ENCODE measurements at places on chromosomes 4 and X.
A peak's percentile ranks its signal among the peaks of the same experiment; 100 is the strongest.

DNA sequence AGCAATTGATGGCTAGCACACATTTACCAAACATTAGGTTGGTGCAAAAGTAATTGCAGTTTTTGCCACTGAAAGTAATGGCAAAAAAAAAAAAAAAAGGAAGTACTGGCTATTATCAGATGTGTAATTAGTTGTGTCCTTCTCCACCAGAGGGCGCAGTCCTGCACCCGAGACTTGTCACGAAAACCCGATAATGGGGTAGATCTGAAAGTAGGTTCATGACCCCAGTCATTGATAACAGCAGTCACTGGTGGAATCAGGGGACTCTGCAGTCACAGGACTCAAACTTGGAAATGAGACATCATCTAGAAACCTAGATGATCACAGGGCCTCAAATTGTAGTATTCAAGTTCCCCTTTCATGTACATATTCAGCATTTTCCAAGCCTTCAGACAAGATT is 13.1 kb upstream of the ACOT9 start:
- no peak for DNase-seq

- no peak for DNase-seq
These were observed 230.7 kb downstream of the DCLK2 start for GRCh38 chr4:150308824-150309472.

GRCh38 chrX:135531813-135532212 is 11.4 kb downstream of the INTS6L start:
- DNase-seq: no peak

DNA sequence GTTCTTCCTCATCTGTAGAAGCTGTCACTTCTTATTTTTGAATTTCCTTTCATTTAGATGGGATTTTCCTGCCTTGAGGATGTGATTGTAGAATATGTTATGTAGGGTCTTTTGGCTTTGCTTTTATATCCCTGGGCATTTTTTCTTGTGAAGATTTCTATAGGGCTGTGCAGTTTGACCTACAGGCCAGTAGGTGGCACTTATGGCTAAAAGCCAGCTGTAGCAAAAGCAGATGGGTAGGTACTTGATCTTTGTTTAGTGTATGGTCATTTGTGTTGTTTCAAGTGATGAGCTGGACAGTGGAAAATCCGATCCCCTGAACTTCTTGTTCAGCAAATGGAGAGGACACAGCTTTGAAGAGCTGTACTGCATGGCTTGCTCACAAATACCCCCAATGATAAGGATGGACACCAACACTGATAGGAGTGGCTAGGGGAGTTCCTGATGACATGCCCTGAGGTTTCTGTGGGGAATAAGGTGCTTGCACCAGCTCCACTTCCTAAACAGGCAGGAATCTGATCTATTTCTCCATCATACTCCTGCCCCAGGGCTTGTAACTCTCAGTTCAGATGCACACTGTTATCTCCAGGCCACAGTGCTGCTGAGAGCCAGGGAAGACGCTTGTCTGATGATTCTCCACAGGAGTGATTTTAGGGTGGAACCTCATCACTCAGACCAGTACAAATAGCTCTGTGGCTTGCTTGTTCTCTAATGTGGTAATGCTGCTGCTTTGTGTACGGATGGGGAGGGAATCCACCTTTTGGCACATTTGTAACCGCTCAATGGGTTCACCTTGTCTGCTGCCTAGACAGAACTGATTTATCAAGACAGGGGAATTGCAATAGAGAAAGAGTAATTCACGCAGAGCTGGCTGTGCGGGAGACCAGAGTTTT is 417.1 kb upstream of the MAGEB16 start:
- DNase-seq: no peak

GRCh38 chrX:18810416-18810815 is 103.0 kb downstream of the PPEF1 start:
- DNase-seq: no peak

DNA sequence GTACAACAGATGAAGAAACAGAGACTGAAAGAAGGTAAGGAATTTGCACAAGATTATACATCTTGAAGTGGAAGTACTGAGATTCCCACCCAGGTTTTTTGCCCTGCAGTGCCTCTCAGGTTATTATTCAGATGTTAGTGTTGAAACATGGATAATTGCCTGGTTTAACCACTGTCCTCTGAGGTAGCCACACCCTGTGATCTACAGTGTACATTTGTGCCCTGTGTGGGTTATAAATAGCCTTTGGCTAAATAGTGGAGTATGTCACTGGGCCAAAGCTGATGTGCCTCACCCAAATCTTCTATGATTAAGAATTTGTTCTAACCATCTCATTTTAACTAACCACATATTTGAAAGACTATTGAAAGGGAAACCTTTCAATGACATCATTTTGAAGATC is 5.4 kb upstream of the ASB5 start:
- DNase-seq: no peak

GRCh38 chr4:170102426-170102825 is 12.7 kb upstream of the AADAT start:
- no peak for DNase-seq

DNA sequence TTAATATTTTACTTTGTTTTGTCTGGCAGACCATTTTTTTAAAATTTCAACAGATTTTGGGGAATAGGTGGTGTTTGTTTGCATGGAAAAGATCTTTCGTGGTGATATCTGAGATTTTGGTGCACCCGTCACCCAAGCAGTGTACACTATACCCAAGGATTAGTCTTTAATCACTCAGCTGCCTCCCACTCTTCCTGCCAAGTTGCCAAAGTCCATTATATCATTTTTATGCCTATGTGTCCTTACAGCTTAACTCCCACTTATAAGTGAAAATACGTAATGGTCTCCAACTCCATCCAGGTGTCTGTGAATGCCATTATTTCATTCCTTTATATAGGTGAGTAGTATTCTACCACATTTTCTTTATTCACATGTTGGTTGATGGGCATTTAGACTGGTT is 281.7 kb upstream of the GK2 start:
- DNase-seq: no peak

GRCh38 chr4:81883530-81884450 is 412.1 kb upstream of the RASGEF1B start:
- no peak for DNase-seq

DNA sequence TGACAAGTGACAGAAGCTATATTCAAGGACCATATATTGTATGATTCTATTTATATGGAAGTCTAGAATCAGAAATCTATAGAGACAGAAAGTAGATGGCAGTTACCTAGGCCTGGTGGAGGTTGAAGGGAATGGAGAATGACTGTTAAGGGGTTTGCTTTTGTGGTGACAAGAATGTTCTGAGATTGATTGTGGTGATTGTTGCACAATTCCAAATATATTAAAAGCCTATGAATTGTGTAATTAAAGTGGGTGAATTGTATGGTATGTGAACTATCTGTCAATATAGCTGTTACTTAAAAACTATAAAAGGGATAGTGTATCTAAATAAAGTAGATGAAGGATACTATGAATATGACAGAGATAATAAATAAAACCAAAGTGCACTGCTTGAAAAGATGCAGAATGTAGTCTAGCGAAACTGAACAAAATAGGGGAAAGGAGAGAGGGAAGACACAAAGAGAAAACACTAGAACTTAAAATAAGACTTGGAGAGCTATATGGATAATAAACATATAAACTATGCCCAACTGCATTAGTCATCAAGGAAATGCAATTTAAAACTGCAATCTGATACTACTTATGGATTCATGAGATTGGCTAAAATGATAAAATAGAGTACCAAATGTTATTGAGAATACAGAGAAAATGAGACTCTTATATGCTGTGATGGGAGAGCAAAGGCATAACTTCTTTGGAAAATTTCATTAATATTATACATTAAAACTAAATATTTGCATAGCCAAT is 82.1 kb upstream of the BANK1 start:
- no peak for DNase-seq

GRCh38 chr4:100786481-100786880 is 268.7 kb upstream of the EMCN start:
- DNase-seq: no peak

GRCh38 chr4:31071508-31072486 is 351.6 kb downstream of the PCDH7 start:
- DNase-seq: no peak

GRCh38 chr4:40908297-40908696 is 158.5 kb downstream of the NSUN7 start:
- DNase-seq: no peak

DNA sequence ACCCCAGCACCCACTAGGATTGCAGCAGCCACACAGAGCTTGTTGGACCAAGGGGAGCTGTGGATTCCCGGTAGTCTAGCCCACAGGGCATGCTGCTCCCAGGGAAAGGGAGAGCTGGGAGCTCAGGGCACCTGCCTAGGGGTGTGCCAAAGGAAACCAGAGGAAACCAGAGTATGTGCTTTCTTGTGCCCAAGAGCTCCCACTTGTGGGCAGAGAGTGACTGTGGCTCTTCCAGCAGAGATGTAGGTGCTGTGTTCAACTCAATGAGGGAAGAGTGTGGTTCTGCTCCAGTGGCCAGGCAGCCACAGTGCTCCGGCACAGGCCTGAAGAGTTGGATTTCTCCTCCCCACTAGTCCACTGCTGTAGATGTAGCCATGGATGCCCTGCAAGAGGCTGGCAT is 1050.0 kb upstream of the INTU start:
- no peak for DNase-seq

GRCh38 chrX:40694802-40695201 is 40.5 kb downstream of the MED14 start:
- DNase-seq: no peak

- DNase-seq: no peak
These were observed 10.3 kb downstream of the USP46 start for GRCh38 chr4:52648836-52649235.

- no peak for DNase-seq
These were observed 2045.7 kb upstream of the TENM3 start for GRCh38 chr4:180197471-180197870.

GRCh38 chrX:150508451-150509367 is 59.7 kb upstream of the MTM1 start:
- no peak for DNase-seq

DNA sequence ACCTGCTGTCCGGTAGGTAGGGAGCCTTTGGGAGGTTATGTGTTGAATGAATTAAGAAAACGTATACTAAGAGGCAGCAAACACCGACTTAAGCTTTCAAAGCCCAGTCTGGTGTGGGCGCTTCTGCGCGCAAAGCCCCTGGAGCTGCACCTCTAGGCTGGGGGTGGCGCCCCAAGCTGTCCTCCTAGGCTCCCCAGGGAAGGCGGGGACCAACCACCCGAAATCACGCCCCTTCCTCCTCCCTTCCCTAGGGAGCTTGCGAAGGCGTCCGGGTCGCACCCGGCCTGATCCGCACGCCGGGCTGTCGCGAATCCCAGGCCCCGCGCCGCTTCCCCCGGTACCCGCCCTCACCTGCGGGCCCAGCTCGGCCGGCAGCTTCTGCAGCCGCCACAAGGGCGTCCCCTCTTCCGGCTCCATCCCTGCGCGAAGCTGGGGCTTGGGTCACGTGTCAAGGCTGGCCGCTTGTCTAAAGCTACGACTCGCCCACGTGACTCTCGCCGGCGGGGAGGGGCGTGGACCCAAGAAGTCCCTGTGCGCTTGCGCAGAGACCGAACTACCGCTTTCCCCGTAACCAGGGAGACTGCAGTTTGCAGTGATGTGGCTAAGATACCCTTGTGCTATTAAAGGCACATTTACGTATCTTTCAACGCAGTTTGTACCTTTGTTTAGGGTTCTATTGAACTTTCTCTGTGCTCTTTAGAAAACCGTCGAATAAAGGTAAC is at the start of gene COMMD8:
TSS of gene COMMD8 (minus strand) at position 468 of the 722 bp plus-strand sequence. CDS start at position 417, 51 bp downstream.
- peak; percentile 92 for DNase-seq

DNA sequence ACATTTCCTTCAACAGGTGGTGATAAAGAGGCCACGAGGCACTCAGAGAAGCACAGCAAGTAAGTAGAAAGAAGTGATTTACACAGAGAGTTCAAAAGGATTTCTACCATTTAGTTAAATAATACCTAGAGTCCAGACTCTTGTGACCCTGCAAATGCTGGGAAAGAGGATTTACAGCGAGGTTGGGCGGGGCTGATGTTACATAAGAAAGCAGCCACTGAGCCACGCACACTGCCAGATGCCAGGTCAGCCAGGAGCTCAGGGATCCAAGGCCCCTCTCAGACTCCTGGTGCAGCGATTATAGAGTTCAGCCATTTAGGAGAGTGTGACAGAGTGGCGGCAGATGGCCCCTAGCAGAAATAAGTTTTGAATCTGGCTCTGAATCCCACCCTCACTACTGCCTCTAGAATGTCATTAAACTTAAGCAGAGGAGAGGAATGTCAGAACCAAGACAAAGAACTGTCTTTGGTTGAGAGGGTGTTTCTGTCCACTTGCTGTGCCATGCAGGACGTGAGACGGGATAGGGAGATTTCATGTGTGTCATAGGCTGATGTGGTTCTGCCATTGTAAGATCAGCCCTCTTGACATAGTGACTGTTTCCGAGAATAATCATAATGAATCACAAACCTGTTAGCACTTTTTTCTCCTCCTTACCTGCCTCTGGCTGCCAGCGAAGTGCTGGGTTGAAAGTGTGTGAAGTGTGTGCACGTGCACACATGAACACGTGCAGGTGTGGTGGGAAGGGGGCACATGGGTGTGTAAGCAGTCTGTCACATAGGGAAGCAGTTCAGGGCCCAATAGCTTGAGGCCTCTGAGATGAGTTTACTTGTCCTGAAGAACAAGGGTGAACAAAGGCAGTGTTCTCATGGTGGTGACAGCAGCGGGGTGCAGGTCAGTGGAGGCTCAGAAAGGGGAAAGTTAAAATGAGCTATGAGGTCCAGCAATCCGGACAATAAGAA is 50.1 kb downstream of the MFAP3L start:
- DNase-seq: no peak

DNA sequence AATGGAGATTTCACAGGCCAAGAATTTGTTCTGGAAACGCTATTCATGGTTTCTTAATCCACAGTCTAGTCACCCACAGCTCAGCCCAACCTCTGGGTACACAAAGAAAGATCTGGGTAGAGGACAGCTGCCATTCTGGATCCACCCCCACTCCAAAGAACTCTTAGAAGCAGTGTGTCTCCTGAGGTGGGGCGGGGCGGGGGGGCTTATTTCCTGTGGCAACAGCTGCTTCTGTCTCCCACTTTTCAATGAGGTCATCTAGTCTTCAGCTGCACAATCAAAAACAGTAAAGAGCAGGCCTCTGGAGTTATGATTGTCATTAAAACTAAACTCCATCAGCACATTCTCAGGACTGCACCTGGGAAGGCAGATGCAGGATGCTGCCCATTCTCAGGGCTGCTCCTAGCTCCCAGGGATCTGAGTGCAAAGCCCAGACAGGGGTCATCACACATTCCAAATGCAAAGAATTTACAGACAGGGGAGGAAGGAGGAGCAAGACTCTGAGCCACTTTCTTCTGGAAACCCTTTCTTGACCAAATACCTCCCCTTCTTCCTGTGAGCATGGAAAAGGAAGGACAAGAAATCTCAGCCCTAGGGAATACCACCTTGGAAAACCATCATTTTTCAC is 207.3 kb downstream of the HS6ST2 start:
- DNase-seq: no peak

DNA sequence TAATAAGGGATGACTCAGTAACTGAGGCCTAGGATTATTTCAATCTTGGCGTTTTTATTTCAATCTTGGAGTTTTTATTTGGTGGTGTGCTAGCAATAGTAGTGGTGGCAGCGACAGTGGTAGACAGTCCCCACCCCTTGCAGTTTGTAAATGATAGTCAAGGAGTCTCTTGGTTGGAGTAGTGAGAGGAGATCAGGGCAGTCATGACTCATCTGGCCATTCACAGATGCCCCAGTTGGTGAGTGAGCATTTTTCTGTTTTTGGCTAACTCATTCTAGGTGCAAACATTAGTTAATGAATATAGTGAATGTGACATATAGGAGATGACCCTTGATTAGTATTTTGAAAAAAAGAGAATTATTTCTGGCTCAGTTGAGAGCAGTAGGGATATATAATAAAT is 93.5 kb upstream of the ADAD1 start:
- no peak for DNase-seq

- no peak for DNase-seq
These were observed 57.8 kb upstream of the STX18 start for GRCh38 chr4:4599481-4600275.

GRCh38 chrX:113919387-113919786 is 664.5 kb upstream of the HTR2C start:
- DNase-seq: no peak

Data from HS-27A (cell line).